ENCODE measurements at places on chromosomes 3 and 15.

DNA sequence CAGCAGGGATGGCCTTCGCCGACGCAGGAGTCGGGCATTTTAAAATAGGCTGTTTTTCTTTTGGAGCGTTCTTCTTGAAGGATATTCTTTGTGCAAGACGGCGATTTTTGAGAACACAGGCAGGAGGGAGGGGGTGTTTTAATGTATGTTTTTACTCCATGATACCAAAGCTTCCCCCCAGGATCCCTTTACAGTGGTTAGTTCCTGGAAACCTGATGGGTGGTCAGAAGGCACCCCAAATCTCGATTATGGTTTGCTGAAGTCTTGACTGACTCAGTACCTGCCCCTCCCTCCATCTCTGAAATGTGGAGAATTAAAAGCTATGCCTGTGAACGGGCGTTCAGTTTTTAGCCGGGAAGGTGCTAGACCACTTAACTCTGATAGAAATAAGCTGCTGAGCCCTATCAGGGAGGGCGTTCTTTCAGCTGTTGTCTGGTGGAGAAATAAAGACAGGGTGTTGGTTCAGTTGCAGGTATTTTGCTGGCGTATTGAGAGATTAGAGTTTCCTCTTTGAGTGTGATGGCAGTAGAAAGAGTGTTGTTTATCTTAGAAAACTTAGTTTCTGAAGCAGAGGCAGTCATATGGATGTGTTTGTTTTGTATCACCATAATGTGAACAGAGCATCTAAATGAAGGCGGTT lies 3.4 kb downstream of the IGF1R start:
- DNase-seq, result no peak

DNA sequence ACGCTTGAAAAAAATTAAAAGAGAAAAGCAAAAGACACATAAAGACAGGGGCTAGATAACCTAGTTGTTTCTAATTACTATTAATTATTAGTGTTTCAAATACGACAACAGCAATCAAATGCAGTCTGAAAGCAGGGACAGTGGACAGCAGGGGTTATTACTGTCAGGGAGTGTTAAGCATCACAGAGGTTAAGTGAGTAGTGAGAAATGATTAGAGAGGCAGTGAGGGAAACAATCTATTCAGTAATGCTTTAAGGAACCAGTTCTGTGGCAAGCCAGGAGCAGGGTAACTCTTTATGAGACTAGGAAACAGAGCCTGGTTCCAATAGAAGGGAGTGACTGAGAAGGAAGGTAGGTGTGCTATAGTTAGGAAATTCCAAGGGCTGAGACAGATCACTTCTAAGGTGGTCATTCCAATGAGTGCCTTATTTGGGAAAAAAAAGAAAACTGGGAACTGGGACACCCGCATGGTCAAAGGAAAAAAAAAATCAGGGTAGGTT lies 15.0 kb downstream of the RYK start:
- no peak for DNase-seq

GRCh38 chr3:18092726-18093125 lies 332.4 kb downstream of the SATB1 start:
- no peak for DNase-seq

DNA sequence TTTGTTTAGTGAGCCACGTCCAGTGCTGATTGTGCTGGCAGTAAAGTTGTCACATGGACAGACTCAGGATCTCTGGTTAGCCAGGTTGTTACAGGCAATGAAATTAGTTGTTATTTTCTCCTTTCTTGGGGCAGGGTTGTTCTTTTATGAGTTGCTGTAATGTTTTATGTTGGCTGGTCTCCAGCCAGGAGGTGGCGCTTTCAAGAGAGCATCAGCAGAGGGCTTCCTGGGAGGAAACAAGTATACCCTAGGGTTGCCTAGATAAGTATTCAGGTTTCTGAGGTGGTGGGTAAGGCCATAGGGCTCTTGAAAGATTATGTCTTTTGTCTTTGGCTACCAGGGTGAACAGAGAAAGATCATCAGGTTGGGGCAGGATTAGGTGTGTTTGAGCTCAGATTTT lies 14.5 kb upstream of the CFAP20DC start:
- no peak for DNase-seq

DNA sequence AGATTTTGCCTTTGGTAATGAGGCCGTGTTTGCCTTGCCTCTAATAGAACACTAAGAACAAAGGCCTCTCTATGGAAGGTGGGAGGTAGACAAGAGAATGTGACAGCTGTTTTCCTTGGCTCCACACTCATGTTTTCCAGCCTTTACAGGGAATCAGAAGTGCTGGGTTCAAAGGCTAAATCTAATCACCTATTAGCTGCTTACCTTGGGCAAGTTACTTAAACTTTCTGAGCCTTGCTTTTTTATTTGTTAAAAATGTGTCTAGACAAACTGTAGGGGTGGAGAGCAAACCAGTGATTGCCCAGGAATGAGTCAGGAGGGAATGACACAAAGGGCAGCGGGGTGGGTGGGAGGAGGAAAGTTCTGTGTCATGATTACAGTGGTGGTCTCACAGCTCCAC lies 179.0 kb downstream of the P3H2 start:
- peak; percentile 75 for DNase-seq

DNA sequence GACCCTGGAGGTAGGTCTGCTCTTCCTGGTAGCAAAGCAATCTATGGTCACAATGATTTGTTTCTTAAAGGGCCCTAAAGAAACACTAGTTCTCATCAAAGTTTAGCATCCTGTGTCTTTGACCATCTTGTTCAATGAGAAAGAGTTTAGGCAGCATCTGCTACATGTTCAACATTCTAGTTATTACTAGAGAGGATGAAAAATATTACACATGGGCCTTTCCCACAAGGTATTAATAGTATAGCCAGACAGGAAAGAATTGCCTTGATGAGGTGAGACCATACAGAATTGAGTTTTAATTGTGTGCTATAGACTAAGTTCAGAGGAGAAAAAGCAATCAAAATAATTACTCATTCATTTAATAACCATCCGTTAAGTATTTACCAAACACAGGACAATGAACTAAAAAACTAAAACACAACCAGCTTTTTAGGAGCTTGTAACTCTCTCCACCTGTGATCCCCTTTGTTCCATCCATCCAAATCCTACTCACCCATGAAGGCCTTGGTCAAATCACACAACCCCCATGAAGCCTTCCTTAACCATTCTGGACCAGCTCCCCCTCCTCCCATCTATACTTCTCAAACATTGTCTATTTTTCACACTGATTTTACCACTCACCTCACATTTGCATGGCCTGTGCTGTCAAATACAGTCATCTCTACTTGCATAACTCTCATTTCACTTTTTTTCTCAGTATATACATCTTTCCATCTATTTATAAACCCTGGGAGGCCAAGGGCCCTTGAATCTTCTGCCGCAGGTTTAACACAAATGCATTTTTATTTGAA lies 122.9 kb downstream of the RORA start:
- DNase-seq, result no peak

DNA sequence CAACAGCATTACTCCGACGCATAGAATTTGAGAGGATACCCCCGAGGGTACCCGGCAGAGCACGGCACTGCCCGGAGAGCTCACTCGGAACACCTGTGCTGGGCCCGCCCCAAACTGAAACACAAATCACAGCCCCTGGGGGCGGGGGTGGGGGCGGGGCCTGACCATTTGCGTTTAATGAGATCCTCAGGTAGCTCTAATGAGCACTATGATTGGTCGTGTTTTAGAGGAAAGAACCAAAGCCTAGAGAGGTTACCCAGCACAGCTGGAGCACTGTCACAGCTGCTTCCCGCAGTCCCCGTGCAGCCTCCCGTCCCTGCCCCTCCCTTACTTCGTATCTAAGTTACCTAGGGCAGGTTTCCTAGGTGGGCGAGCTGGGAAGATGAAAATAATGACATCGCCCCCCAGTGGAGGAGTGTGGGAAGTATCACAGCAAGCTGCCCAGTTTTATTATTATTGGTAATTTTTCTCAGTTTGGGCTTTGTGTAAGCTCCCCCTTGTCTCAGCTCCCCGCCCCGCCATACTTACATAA lies 187.1 kb downstream of the PDE8A start:
- DNase-seq, result peak; percentile 84

- no peak for DNase-seq
Measured at GRCh38 chr3:189158034-189158433, 13.7 kb upstream of the TPRG1 start.

DNA sequence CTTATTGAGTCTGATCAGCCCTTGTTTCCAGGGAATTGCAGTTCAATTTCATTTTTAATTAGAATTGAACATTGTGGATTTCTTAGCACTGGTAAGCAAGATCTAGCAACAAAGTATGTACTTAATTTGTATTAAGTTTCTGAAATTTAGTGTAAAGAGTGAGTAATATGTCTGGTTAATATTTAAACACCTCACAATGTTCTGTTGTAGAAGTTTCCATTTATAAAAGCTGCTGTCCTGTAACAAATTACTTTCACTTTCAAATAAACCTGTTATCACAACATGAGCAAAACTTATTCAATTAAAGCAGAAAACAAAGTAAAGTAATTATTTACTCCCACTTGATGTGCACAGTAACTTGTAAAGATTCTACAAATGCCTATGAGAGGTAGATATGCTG lies 448.5 kb downstream of the NAALADL2 start:
- DNase-seq, result peak; percentile 63

GRCh38 chr3:76912841-76913383 lies 127.0 kb upstream of the ROBO2 start:
- DNase-seq, result no peak

- DNase-seq, result no peak
Measured at GRCh38 chr3:170144437-170144843, 37.1 kb downstream of the PHC3 start.

DNA sequence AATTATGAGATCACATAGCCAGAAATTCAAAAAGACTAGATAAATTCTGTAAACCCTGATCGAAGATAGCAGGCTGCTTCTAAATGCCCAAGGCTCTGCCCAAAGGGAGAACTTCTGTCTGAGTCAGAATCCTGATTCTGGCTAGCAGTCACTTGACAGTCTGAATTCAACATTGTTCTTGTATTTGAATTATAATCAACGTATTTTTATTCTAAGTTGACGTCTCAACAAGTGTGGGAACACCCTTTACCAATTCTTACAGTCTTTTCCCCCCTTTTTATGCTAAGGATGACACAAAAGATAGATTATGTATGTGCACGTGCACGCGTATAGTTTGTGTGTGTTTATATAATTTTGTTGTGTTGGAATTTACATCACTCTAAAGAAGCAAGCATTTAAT lies 552.8 kb downstream of the NAALADL2 start:
- no peak for DNase-seq

- DNase-seq, result no peak
Measured at GRCh38 chr3:53225181-53225580, 30.6 kb downstream of the TKT start.

GRCh38 chr3:51946796-51947195 lies 4.6 kb downstream of the PARP3 start:
- no peak for DNase-seq

DNA sequence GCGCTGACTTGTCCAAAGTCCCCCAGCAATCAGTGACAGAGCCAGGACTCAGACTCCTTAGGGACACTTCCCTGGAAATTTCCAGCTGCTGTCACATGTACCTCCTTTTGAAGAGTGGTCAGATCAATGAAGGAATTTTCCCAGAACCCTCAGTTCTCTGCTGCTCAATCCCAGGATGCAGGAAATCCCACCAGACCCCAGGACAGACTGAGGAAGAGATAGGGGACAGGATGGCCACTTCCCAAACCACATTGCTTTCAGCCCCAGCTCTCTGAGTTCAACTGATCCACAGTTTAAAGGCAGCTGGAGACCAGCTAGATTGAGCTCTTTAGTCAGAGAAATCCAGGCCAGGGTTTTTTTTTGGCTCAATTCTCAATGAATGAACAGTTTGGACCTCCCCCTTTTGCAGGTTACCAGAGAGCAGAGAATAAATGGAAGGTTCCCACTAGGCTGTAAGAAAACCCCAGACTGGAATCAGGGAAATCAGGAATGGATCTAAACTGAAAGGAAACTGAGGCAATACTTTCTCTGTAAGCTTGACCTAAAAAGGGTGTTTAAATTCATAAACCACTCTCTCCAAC lies 1.5 kb downstream of the CYP1A1 start:
- peak; percentile 60 for DNase-seq

GRCh38 chr15:70234256-70234905 lies 136.7 kb upstream of the TLE3 start:
- DNase-seq, result no peak

GRCh38 chr15:93070132-93070531 lies 18.9 kb downstream of the RGMA start:
- no peak for DNase-seq

DNA sequence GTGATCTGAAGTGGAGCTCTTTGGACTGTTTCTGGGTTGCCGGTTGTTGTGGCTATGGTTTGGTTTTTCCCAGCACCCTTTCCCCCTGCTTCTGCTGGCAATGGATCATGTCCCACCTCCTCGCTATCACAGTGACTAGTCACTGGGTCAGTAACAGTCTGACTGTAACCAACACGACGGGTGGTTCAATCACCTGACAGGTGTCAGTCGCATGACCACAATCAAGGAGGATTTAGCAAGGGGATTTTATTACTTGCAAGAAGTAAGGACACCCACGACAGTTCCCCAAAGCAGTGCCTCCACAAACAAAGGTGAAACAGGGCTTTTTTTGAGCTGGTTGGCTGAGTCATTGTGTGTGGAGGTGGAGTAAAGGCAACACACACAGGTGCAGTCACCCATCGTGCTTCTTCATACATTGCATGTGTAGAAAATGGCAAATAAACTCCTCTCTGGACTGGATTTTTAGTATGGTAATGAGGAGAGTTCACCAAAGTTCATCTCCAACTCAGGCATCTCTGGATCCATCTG lies 58.8 kb upstream of the FAM3D start:
- DNase-seq, result no peak

GRCh38 chr15:92091155-92091734 lies 237.7 kb downstream of the SLCO3A1 start:
- peak; percentile 75 for DNase-seq

GRCh38 chr15:57216288-57216687 lies 160.0 kb upstream of the CGNL1 start:
- DNase-seq, result no peak

- DNase-seq, result peak; percentile 53
Measured at GRCh38 chr3:17740721-17741141, 1.7 kb downstream of the TBC1D5 start.

- DNase-seq, result no peak
Measured at GRCh38 chr3:63921741-63922482, 9.7 kb upstream of the SCAANT1 start.

- DNase-seq, result no peak
Measured at GRCh38 chr3:38743043-38743442, 73.0 kb downstream of the SCN10A start.

- peak; percentile 48 for DNase-seq
Measured at GRCh38 chr15:33104212-33104611, 90.3 kb downstream of the FMN1 start.

GRCh38 chr3:115713284-115713683 lies 90.0 kb downstream of the GAP43 start:
- DNase-seq, result no peak

DNA sequence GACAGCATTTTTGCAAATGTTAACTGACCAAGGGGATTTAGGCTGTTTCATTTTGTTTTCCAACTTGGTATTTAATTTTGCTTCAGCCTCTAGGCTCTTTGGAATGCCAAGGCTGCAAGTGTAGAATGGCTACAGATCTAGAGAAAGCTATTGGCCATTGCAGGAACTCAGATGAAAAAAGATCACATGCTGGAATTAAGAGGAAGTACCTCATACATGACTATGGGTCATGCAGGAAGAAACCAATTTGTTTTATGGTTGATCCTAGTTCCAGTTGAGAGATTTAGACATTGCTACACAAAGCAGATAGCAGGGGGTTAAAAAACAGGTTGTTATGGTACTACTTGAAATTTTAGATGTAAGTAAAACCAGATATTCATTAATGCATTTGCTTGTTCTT lies 12.7 kb upstream of the CLDN16 start:
- no peak for DNase-seq

- DNase-seq, result no peak
Measured at GRCh38 chr3:192920411-192920810, 2.8 kb upstream of the MB21D2 start.

- DNase-seq, result no peak
Measured at GRCh38 chr3:21117370-21117769, 633.6 kb downstream of the ZNF385D start.

Measured in HT-29 (cell line).